ELF-1 (cell line): ENCODE measurements at places on chromosomes 1 and 21.

GRCh38 chr1:62628506-62628905 is 31.2 kb downstream of the ANGPTL3 start:
- no peak for DNase-seq

DNA sequence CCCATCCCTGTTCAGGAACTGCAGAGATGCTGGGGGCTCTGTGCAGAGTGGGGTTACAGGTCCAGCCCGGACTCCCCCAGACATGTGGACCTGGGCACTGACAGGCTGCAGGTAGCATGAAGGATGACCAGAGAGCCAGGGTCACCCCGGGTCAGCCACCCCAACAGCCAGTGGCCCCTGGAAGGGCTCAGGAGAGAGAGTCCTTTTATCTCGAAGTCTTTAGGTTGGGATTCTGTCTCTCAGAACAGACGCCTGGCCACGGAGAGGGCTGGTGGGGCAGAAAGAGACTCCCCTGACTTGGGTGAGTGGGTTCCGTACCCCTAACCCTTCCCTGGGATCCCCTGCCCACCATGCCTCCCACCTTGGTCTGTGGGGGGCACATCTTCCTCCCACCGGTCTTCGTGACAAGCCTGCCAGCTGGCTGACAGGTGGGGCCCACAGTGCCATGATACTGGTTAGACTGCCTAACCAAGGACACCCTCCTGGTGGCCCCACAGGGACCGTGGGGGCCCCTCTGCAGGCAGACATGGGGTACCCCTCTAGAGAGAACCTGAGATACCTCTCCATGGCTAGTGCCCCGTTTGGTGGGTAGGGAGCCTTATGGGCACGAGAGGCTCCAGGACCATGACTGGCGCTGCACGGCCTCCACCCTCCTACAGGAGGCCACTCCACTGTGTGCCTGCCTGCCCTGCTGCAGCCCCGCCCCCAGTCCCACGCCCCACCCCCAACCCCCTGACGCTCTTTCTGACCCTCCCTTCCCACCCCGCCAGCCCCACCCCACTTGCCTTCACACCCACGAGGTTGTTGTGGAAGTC is 24.2 kb downstream of the WNT9A start:
- no peak for DNase-seq

GRCh38 chr21:42321845-42322244 is 6.6 kb upstream of the TFF3 start:
- no peak for DNase-seq

GRCh38 chr1:39087435-39087834 is 61.3 kb downstream of the NDUFS5 start:
- no peak for DNase-seq

DNA sequence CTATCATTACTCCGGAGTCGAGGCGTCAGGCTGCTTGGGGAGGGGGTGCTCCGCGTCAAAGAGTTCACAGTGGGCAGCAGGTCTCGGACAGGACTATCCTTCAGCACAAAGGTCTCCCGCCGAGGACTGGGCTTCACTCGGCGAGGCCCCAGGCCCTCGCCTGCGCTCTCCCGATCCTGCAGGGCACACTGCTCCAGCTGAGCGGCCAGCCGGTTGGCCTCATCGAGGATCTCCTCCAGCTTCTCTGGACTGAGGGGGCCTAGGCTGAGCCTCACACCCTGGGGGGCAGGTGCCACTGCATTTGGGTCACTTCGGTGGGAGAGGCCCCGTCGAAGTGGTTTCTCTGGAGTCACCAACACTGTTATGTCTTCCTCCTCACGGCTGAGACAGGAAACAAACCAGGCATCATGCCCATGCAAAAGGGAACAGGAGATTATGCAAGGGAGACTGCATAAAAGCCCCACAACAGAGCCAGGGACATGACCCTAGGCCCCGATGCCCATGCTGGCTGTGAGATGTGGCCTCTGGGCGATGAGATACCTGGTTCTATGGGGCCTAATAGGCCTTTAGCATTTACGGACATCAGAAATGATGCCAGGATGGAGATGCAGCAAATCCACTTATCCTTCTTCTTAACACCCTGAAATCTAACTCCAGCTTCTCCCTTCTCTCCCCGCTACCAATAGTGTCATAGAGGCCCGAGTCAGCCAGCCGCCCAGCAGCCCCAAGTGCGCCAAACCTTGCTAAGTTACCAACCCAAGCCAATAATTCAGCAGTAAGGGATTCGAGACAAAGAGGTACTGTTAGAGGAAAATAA is 1.1 kb downstream of the PSRC1 start:
- peak; percentile 45 for DNase-seq

GRCh38 chr1:38102636-38103035 is 56.0 kb upstream of the POU3F1 start:
- no peak for DNase-seq

GRCh38 chr1:93076268-93076667 is 2.8 kb upstream of the MTF2 start:
- DNase-seq, result no peak

- peak; percentile 5 for DNase-seq
These were observed 2.0 kb upstream of the SMYD3 start for GRCh38 chr1:246508897-246509688.

GRCh38 chr1:37954316-37954971 is 7.6 kb upstream of the INPP5B start:
- no peak for DNase-seq

GRCh38 chr21:16011719-16012118 is 281.9 kb downstream of the USP25 start:
- DNase-seq, result no peak

DNA sequence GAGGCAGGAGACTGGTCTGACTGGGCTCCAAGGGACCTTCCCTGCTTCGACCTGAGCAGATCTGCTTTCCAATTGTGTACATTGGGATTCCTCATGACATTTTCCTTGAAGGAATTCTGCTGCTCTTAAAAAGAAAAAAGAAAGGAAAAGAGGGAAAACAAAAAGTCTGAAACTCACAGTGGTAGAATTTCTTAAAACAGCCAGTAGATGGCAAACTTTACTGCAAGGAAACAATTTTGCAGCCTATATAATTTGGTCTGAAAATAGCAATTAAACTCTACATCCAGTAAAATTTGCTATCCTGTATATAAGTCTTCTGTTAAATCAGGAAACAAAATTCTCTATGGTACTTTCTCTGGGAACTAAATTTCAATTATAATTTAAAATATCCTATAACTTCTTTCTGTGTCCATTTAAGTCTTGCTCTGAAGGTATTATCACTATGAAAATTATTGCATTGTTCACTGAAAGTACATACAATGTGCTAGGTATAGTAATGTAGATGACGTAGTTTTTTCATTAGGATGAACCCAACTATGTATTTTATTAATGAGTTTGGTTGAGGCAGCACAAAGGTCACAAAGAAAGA is 59.8 kb downstream of the CRB1 start:
- no peak for DNase-seq

DNA sequence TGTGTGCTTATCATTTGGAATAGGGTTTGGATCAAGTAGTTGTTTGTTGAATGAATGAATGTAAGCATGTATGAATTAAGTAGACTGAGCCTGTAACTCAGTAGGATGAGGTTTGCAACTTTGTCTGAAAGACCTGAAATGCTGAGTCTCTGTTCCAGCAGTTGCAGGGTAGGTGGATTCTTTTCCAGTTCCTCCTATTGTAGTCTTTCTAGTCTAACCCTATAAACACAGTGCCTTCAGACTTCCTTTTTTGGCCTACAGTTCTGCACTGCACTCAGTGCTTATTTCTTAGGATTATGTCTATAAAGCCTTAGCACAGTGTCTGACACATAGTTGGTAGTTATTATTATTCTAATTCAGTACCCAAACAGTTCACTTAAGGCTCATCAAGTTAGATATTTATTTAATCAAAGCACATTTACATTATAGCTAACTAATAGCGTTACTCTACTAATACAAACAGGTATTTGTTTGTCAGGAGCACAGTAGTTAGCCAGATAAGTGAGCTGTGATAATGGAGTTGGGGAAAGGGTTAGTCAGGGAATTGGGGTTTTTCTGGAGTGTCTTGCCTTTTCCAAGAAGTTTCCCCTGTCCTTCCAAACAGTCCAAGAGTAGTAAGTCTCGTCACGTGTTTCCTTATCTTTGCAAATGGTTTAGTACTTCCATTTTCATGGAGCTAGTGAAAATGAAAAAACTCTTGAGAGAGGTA is 45.0 kb downstream of the ABCD3 start:
- no peak for DNase-seq

DNA sequence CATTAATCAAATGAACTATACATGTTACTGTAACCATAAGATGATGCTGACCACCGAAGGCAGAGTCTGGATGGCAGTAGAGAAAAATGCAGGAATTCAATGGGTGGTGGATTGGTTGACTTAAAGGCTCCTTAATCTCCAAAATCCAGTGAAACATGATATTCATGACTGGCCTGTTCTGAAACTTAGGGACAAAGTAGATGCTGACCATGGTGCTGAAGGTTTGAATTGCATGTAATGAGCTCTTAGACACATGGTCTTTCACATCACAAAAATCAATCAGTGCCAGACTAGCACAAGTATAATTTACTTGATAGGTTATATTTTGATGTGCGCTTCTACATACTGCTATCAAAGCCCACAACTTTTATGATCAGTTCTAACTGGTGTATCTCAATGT is 30.9 kb upstream of the NTMT2 start:
- no peak for DNase-seq

DNA sequence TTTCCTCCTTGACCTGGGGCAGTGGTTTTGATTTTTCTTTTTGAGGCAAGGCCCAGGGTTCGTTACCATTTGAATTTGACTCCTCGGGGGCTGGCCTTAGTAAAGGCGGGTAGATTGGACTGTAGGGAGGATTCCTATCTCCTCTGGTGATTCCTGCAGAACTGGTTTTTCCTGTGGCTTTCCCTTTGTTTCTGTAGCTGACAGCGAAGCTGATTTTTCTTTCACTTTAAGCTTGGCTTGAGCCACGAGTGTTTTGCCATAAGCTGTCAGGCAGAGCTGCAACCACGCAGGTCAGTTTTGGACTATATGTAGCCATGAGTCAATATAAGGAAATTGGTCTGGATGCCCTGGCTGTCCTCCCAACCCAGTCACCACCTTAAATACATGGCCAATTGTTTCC is 28.7 kb upstream of the KCNJ15 start:
- DNase-seq, result peak; percentile 81

GRCh38 chr1:157960773-157961172 is 32.7 kb upstream of the KIRREL1 start:
- no peak for DNase-seq

DNA sequence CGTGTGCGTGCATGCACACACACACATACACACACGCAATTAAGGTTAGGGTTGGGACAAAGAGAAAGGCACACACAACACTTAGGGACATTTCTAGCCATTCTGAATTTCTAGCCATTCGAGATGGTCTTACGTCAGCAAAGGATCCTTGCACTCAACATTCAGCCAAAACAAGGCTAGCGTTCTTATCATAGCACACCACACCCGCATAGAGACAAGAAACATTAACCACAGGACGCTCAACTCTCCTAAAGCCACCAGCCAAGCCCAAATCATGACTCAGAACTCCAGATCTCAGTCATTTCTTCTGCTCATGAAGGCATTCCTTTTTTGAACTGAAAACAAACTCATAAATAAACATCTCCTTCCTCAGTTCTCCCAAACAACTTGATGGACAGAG is 106.8 kb downstream of the LMO4 start:
- DNase-seq, result peak; percentile 10

DNA sequence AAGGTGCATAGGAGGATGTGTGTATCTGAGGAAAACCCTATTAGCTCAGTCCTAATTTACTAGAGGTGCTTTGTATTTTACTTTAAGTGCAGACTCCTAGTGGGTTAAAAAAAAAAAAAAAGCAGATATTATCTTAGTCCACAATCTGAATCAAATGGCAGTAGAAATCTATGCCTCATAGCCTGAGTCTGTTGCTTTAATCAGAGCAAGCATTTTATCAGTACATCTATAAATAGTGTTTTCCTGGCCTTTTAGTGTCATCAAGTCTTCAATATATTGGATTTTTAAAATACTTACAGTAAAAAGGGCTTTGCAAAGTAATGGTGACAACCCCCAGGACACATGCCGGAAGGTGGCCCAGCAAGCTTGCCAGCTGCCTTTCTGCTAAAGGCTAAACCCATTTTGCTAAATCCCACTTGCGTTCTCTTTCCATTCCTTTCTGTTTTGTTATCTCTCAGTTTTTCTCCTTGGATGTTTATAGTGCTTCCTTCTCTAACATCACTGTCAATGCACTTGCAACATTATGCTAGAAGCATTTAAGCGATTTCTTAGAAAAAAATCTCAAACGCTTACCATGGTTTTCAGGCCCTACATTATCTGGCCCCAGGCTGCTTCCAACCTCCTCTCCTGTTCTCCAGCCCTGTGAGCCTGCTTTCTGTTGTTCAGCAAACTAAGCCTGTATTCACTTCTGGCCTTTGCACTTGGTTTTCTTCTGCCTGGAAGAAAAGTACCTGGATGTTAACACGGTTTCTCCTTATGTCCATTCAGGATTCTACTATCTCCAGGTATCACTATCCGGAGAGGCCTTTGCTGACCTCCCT is 206.3 kb downstream of the PDE4B start:
- DNase-seq, result no peak

- no peak for DNase-seq
These were observed 104.5 kb downstream of the CENPF start for GRCh38 chr1:214707306-214708087.

DNA sequence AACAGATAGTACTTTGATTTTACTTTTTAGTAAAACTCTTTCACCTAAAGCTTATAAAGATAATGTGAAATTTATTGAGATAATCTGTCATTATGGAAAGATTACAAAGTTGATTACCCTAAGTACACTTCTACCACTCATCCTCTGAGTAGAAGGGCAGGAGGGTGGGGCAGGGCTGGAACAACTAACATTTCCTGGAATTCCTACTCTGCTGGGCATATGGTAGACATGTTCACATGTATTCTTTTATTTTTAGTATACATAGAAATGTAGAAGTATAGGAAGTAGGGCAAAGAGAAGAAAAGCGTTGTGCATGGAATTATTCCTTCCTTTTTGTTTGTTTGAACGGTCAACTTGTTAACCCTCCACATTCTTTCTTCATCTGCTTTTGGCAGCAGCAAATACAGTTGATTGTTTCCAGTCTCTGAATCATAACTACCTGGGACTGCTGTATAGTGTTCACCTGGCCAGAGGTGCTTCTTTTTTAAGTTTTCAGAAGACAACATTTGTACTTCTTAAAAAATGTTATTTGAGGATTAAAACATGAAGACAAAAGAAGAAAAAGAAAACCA is 85.1 kb downstream of the POU2F1 start:
- no peak for DNase-seq

DNA sequence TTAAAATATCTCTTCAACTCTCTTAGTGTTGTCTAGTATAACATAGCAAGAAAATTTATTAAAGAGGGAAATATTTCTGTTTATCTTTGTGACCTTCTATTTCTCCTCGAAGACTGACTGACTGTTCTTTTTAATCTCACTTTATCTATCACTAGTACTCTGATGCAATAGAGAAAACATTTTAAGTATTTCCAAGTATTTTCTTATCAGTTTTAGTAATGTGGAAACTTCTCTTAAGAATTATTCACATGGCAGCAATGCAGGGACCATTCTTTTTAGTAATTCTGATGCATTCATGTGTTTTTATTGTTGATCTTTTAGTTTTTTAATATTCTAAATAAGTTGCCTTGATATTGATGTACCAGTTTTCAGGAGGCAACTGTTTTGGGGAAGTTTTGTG is 115.7 kb downstream of the NEK7 start:
- no peak for DNase-seq
